Caki2 (cell line): ENCODE measurements at places on chromosomes 1 and 21.

- peak; percentile 70 for DNase-seq
Measured at GRCh38 chr1:245822996-245823395, 668.2 kb downstream of the KIF26B start.

- no peak for DNase-seq
Measured at GRCh38 chr1:14253676-14254075, 344.8 kb upstream of the KAZN start.

- DNase-seq, result no peak
Measured at GRCh38 chr21:25907573-25908275, 173.0 kb downstream of the GABPA start.

DNA sequence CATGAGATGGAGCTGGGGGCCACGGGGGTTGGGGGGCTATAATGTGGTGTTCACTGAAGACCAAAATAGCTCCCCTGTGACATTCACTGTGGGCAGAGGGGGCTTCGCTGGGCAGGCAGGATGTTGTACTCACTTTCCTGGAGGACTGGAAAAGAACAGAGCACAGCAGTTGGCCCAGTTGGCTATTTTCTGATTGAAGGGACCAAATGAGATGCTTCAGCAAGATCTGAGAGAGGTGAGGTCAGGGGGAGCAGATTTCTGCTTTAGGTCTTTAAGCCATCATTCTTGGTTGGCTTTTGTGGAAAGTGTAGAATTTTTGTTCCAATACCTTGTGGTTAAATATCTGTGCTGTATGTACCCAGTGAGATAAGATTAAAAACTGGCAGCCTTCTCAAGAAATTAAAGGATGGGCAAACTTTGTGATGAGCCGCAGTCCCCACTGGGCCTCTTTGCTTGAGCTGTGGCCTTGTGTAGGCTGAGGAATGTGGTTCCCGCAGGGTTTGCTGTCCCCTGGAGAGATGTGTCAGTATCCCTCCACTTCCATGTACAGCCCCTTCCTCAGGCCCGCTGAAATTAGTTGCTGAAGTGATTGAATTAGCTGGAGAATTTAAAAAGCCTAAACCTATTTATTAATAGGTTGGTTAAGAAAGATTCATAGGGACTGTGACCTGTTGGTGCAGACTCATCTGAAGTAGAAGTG is 80.7 kb downstream of the ATP5PO start:
- DNase-seq, result no peak

- no peak for DNase-seq
Measured at GRCh38 chr1:242534753-242535152, 10.3 kb upstream of the PLD5 start.

- no peak for DNase-seq
Measured at GRCh38 chr21:15445327-15445726, 284.5 kb upstream of the USP25 start.

DNA sequence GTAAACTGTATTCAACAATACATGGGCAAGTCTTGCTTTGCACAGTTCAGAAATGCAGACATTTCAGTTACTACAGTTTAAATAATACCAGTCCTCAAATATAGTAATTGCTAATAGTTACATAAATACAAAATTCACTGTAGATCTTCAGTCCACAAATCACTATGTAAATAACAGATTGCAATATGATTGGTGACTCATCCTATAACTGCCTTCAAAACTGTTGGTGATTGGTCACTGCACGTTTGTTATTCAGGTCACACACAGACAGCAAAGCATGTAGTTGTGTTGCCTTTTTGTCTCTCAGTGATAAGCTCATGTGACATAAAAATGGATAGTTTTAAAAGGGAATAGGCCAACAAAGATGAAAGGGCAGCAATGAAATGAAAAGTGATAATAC is 186.5 kb upstream of the CTTNBP2NL start:
- no peak for DNase-seq

GRCh38 chr1:218660678-218661053 is 315.5 kb downstream of the TGFB2 start:
- peak; percentile 71 for DNase-seq

DNA sequence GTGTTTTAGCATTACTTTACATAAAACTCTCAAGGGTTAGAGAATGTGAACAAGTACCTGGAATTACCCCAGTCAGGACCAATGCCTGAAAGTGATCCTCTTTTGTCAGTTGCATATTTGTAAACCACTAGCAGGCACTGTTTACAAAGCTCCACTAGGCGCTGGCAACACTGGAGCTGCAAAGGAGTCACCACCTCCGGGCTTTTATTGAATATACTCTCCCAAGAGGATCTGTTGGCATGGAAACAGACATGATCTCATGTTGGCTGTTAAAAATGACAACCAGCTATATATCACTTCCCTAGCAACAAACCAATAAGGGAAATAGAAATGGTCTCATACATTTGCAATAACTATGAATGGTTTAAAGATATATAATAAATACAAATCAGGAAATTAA is 116.0 kb downstream of the TTLL7 start:
- no peak for DNase-seq

DNA sequence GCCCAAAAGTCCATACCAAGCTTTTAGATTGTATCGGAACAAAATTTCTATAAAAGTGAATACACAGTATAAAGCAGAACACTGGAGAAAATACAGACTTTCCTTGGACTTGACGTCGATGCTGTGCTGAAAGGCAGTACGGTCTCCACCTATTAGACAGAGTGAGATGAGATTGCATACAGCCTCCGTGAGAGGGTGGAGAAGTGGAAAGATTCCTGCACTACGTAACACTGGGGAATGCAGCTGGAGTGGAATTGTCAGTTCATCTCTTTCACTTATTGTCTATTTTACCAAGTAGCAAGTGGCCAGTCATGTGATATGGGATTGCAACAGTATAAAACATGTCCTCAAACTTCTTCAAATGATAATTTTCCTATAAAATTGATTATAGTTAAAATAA is 209.5 kb downstream of the ZP4 start:
- DNase-seq, result no peak

GRCh38 chr1:38121231-38121680 is 74.7 kb upstream of the POU3F1 start:
- DNase-seq, result no peak

- DNase-seq, result no peak
Measured at GRCh38 chr1:27966402-27967105, 6.8 kb downstream of the XKR8 start.

DNA sequence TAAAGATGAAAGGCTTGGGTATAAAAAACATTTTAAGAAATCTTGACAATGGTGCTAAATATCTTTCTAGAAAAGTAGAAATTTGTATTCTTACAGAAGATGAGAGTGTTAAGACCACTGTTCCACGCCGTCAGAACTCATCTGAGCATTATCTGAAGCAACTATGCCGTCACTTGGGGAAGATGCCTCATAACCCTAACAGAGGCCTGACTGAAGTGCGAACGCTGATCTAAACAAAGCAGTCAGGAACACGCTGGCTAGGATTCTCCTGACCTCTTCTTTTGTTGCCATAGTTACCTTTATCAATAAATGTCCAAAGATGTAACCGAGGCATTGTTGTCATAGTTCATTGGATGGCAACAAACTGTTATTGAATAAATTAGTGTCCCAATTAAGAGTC is 612.4 kb downstream of the LTN1 start:
- DNase-seq, result no peak

- DNase-seq, result no peak
Measured at GRCh38 chr1:3115275-3116149, 46.5 kb downstream of the PRDM16 start.

GRCh38 chr1:243979396-243979795 is 71.7 kb upstream of the ZBTB18 start:
- DNase-seq, result no peak

GRCh38 chr1:167820684-167821355 is 93.1 kb downstream of the ADCY10 start:
- DNase-seq, result peak; percentile 68

- no peak for DNase-seq
Measured at GRCh38 chr1:117753652-117754051, 147.8 kb downstream of the TENT5C start.

DNA sequence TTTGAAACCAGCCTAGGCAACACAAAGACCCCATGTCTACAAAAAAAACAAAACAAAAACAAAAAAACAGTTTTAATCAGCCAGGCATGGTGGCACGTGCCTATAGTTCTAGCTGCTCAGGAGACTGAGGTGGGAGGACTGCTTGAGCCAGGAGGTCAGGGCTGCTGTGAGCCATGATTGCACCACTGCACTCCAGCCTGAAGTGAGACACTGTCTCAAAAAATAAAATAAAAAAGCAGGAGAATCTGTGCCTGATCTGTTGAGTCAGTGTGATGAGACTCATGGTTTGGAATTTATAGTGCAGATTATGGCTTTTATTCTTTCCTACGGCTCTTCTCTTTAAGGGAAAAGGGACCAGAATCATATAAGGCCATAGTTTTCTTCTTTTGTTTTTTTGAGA is 16.5 kb downstream of the TRIT1 start:
- no peak for DNase-seq

DNA sequence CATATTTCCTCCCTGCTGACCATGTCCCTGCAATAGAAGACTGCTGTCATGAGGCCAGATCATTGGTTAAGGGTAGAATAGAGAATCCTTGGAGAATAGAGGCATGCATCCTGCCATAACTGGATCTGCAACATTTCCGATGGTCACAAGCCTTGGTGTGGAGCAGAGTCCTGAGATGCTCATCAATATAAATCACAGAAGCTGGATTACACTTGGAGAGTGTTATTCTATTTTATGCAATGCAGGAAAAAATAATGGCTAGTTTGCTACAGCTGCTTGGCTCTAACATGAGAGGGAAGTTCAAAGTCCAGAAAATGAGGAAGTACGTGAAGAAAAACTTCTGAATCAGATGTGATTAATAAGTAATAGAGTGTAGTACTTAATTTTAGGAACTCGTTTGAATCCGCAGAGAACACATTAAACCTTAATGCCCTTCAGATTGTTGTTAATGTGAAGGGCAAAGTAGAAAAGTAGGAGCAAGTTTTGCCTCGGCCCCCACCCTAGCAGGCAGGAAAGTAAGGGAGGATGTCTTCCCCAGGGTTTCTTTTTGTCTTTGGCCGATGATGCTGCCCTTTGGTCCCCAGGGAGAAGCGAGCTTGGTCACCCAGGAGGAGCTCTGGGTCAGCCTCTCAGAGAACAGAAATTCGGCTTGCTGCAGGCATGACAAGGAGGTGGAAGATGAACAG is 59.5 kb downstream of the KCNK1 start:
- peak; percentile 82 for DNase-seq

GRCh38 chr1:229537894-229538293 is 20.6 kb downstream of the ABCB10 start:
- no peak for DNase-seq
